ENCODE measurements at places on chromosomes 2 and 18.

DNA sequence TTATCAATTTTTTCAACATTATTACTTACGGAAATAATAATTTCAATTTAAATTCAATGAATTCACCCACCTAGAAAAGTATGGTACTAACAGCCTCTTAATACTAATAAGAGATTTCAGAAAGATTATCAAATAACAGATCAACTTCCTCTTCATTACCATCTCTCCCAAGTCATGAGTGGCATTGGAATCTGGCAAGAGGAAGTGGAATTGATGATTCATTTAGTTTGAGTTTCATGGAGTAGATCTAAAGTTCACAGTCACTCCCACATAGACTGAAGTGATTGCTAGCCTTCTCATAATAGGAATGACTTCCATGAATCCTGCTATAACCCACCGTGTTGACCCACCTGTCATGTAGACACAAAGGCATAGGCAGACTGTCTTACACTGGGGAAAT lies 77.7 kb upstream of the WDR75 start:
- no peak overlapping the region for H3K4me3 ChIP-seq
- H3K36me3 ChIP-seq = no peaks in the 10 kb centered on the region
- H3K27me3 ChIP-seq = no peaks in the 10 kb centered on the region
- no peak overlapping the region for H3K27ac ChIP-seq

GRCh38 chr2:126219081-126219480 lies 436.9 kb upstream of the GYPC start:
- H3K27me3 ChIP-seq = peaks cover 3% of the 10 kb centered on the region
- no peaks in the 10 kb centered on the region for H3K4me1 ChIP-seq
- no peak for DNase-seq
- H3K27ac ChIP-seq = no peak overlapping the region

DNA sequence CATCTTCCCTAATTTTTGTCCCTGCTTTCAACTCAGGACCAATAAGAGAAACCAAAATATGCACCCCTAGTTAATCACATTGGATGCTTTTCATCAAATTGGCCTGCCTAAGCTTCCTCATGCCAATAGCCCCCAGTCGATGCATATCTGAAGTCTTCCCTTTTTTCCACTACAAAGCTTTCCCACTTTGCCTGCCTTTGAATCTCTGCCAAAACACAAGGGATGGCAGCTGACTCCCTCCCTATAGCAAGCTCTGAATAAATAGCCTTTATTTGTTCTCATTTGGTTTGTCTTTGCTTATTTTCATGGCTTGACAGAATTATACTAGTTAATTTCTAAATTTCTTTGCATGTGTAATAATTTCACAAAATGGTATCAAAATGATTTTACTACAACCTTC lies 621.2 kb downstream of the MBD2 start:
- H3K27me3 ChIP-seq = no peaks in the 10 kb centered on the region
- no peak for DNase-seq
- H3K36me3 ChIP-seq = no peaks in the 10 kb centered on the region
- H3K4me1 ChIP-seq = no peaks in the 10 kb centered on the region

DNA sequence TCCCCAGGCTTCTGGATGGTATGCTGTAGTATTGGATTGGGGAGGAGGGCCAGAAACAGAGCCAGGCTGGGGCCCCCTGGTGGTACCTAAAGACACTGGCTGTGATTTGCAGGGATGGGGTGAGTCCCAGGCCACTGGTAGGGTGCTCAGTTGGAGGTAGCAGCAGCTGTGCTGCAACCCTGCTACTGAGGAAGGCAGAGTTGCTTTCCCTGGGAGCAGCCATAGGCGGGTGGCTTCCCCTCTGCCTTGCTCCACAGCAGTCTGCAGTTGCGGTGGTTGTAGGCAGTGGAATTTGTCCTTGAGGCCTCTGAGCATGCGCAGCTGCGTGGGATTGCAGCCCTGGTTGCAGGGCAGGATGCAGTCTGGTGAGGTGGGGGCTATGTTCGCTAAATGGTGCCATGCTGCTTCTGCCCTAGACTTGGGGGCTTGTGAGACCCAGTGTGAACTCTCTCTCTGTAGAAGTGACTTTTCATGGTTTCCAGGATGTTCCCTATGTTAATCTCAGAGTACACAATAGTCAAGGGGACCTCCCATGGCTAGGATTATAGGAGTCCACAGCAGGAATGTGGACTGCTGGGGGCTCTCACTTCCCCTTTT lies 443.5 kb downstream of the XIRP2 start:
- no peak overlapping the region for H3K27ac ChIP-seq
- no peak overlapping the region for H3K4me3 ChIP-seq
- H3K27me3 ChIP-seq = no peaks in the 10 kb centered on the region
- no peak for DNase-seq

- no peak overlapping the region for H3K27ac ChIP-seq
- H3K4me1 ChIP-seq = peaks cover 3% of the 10 kb centered on the region
- no peak for DNase-seq
- H3K36me3 ChIP-seq = no peaks in the 10 kb centered on the region
Measured at GRCh38 chr2:127188797-127189196, 31.3 kb downstream of the CYP27C1 start.

DNA sequence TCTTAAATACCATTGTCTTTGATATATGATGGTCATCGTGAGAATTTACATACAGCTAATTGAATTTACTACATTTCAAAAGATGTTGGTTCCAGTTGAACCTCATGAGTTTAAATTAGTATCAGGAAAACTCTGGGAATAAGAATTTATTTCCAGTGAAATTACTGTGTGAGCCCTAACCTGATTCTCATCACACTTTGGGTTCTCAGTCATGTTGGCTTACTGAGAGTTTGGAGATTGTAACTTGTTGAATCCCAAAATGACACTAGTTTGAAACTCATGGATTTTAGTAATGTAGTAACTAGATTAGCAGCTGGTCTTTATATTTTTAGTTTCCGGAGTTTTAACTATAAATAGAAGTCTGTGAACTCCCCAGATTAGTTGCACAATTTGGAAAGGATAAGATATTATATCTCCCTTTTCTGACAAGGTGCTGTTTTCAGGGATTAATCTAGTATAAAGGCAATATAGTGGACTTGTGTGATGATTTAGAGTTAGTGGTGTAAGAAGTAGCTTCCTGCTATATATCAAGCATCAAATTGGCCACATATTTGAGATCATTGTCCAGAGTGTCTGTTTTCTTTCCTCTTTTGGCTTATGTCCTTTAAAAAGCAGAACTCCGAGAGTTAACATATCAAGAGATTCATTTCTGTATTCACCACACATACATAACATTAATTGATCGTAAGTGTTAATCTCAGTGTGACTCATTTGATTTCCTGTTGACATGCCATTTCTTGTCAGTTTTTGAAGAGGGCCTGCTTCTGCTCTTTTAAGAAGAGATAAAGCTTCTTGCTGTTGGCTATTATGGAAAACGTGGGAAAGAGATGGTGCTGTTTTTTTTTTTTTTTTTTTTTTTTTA lies 15.7 kb downstream of the NDUFV2 start:
- no peaks in the 10 kb centered on the region for H3K27me3 ChIP-seq
- H3K36me3 ChIP-seq = peaks cover 31% of the 10 kb centered on the region

DNA sequence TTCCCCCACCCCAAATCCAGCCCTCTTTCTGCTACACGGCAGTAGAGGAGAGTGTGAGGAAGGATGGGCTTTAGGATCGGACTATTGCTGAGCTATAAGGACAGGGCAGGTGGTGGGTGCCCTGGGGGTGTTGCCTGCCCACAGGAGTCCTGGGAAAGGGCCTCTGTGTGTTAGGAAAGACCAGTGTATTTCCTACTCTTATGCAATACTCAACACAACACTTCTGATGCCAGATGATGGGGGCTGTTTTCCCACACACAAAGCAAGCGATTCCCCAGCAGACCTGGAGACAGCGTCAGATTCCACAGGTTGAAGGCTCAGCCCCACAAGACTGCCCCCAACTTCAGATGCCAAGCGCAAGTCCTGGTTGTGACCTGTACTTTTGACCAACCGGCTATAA lies 91.0 kb upstream of the LCLAT1 start:
- no peaks in the 10 kb centered on the region for H3K36me3 ChIP-seq
- no peak for DNase-seq
- no peak overlapping the region for H3K4me3 ChIP-seq
- peaks cover 3% of the 10 kb centered on the region for H3K4me1 ChIP-seq

- H3K4me1 ChIP-seq = no peaks in the 10 kb centered on the region
- no peak overlapping the region for H3K27ac ChIP-seq
- no peaks in the 10 kb centered on the region for H3K27me3 ChIP-seq
- no peaks in the 10 kb centered on the region for H3K36me3 ChIP-seq
Measured at GRCh38 chr18:67926929-67927864, 410.7 kb upstream of the DSEL start.

- no peaks in the 10 kb centered on the region for H3K27me3 ChIP-seq
- no peak for DNase-seq
- H3K4me3 ChIP-seq = no peak overlapping the region
Measured at GRCh38 chr2:233426619-233427342, 72.5 kb downstream of the DGKD start.

- H3K4me1 ChIP-seq = no peaks in the 10 kb centered on the region
- no peak for DNase-seq
- H3K36me3 ChIP-seq = no peaks in the 10 kb centered on the region
- no peak overlapping the region for H3K4me3 ChIP-seq
- no peak overlapping the region for H3K27ac ChIP-seq
Measured at GRCh38 chr2:165144315-165144714, 59.5 kb downstream of the SCN3A start.

DNA sequence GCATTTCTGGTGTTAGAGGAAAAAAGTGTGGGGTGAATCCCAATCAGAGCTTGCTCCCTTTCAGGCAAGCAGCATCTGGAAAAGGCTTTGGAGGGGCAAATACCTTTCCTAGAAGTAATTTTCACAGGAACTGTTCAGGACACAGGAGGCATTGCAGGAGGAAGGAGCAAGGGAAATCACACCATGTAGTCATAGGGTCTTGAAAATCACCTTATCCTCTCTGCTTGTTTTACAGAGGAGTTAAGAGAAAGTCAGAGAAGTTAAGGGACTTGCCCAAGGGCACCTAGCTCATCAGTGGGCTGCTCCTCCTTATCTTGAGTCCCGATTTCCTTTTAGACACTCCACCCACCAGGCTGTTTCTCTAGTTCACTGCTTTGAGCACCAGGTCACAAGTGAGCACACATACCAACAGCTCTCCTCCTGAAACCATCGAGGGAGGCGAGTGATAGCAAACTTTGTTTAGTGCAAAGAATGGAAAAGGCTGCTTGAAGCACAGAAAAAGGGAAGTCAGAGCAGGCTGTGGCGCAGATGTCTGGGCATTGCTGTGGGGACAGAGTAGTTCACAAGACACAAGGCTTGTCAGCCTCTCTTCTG lies 89.2 kb upstream of the CXCR4 start:
- DNase-seq = no peak
- no peak overlapping the region for H3K4me3 ChIP-seq
- H3K27me3 ChIP-seq = no peaks in the 10 kb centered on the region
- peaks cover 2% of the 10 kb centered on the region for H3K4me1 ChIP-seq

- H3K4me3 ChIP-seq = no peak overlapping the region
- H3K4me1 ChIP-seq = peaks cover 2% of the 10 kb centered on the region
- no peaks in the 10 kb centered on the region for H3K27me3 ChIP-seq
Measured at GRCh38 chr2:3409627-3410170, 30.2 kb downstream of the TRAPPC12 start.

GRCh38 chr18:79588636-79589481 lies 90.7 kb upstream of the CTDP1 start:
- no peak overlapping the region for H3K4me3 ChIP-seq
- peaks cover 22% of the 10 kb centered on the region for H3K27me3 ChIP-seq
- peaks cover 2% of the 10 kb centered on the region for H3K36me3 ChIP-seq

- H3K36me3 ChIP-seq = peaks cover 23% of the 10 kb centered on the region
- no peak for DNase-seq
- no peaks in the 10 kb centered on the region for H3K27me3 ChIP-seq
- peaks cover 7% of the 10 kb centered on the region for H3K4me1 ChIP-seq
- no peak overlapping the region for H3K27ac ChIP-seq
Measured at GRCh38 chr18:76928179-76928868, 106.0 kb downstream of the ZNF236 start.

DNA sequence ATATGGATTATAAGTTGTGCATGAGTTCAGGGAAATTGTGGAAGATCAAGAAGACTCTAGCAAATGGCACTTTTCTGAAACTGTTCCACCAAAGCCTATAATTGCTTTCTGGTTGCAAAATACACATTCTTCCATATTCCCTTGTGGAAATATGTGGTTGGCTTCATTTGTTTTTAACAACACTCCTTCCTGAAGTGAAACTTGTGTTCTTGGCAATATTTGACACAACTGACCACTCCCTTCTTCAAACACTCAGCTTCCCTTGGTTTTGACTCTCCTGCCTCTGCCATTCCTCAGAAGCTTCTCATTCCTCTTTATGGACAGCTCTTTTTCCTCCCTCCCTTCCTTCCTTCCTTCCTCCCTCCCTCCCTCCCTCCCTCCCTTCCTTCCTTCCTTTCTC lies 192.3 kb downstream of the PMAIP1 start:
- H3K27me3 ChIP-seq = peaks cover 4% of the 10 kb centered on the region
- no peaks in the 10 kb centered on the region for H3K36me3 ChIP-seq
- no peak overlapping the region for H3K27ac ChIP-seq
- no peak overlapping the region for H3K4me3 ChIP-seq
- no peak for DNase-seq

DNA sequence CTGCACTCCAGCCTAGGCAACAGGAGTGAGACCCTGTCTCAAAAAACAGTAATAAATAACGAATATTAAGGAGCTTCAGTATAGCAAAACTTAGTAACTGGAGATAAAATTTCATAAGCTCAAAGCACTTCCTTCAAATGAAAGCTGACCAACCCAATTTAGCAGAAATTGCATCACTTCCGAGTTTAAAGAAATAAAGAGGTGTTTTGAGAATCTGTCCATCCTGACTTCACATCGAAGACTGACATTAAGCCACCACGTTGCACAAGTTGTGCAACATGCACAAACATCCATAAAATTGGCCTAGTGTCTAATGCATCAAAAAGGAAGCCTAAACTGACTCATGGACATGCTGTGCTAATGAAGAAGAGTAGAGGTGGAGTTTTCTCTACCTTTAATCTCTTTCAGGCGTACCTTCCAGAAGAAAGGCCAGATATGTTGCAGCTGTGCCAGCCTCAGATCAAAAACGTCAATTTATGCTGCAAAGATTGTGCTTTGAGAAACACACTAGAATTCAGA lies 7.7 kb upstream of the DSG3 start:
- no peaks in the 10 kb centered on the region for H3K27me3 ChIP-seq
- H3K27ac ChIP-seq = no peak overlapping the region
- no peaks in the 10 kb centered on the region for H3K4me1 ChIP-seq
- H3K36me3 ChIP-seq = no peaks in the 10 kb centered on the region
- no peak for DNase-seq

- no peaks in the 10 kb centered on the region for H3K4me1 ChIP-seq
- peaks cover 3% of the 10 kb centered on the region for H3K36me3 ChIP-seq
- DNase-seq = no peak
- no peak overlapping the region for H3K4me3 ChIP-seq
- no peak overlapping the region for H3K27ac ChIP-seq
Measured at GRCh38 chr18:69843015-69843414, 104.7 kb downstream of the CD226 start.

GRCh38 chr18:5414546-5414945 lies 119.0 kb upstream of the ZBTB14 start:
- H3K27me3 ChIP-seq = peaks cover 12% of the 10 kb centered on the region
- no peaks in the 10 kb centered on the region for H3K36me3 ChIP-seq
- no peak overlapping the region for H3K4me3 ChIP-seq
- no peak overlapping the region for H3K27ac ChIP-seq
- H3K4me1 ChIP-seq = no peaks in the 10 kb centered on the region
- DNase-seq = no peak

All from activated naive CD8-positive, alpha-beta T cell treated with anti-CD3 and anti-CD28 coated beads, Interleukin-2, amount 10 ng/mL, durations not matched to agents 7 days and 5 days (primary cell).